AG09319 (cell line): ENCODE measurements at places on chromosomes 12 and 14.

GRCh38 chr12:110343736-110344555 lies 59.6 kb downstream of the ANAPC7 start:
- no peak for DNase-seq

- DNase-seq: no peak
Measured at GRCh38 chr12:109650808-109651207, 62.8 kb upstream of the FAM222A start.

GRCh38 chr14:54686219-54686870 lies 119.4 kb downstream of the SAMD4A start:
- DNase-seq: peak; percentile 74

- no peak for DNase-seq
Measured at GRCh38 chr14:23185063-23185462, 1.6 kb upstream of the SLC7A8 start.

DNA sequence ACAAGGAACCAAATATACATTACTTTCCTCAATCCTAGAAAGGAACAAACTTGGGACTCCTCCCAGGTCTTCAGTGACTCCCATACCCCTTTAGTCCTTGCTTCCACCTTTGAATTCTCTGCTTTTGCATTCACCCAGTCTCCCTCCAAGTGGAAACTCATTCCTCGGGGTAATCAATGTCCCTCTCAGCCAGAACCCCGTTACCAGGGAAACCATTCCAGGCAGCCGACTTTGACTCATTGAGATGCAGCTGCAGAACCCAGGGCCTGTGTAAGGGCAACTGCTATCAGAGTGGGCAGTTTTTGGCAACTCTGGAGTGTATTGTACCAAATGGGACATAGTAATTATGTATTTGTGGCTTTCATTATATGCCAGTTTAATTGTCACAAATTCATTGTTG lies 186.2 kb downstream of the NRXN3 start:
- no peak for DNase-seq

DNA sequence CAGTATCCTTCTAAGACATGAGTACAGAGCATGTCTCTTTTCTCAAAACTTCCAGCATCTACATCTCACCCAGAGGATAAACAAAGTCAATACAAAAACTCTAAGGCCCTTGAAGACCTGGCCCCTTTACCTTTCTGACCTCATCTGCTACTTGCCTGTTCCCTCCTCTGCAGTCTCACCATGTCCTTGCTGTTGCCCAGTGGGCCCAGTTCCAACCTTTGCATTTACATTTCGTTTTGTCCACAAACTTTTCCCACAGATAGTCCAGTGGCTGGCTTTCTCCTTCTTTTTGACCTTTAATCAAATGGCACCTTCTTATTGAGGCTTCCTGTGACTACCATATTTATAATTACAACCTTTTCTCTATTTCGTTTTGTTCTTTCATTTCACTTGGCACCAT lies 1.6 kb downstream of the IRAK4 start:
- DNase-seq: no peak

DNA sequence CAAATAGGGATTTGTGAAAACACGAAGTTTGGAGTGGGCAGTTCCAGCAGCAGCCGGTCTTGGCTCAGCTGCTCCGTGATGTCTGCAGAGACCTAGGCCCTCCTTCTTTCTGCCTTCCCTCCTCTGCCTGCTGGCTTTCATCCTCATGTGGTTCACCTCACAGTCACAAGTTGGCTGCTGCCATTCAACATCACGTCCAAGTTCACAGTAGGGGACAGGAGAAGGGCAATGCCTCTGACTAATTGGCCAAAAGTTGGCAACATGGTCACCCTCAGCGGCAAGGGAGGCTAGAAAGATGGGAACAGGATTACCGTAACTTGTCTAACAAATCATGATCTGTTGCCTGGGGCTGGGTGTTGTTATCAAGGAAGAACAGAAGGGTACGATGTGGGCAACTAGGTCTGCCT lies 7.8 kb upstream of the CACNA2D4 start:
- no peak for DNase-seq

DNA sequence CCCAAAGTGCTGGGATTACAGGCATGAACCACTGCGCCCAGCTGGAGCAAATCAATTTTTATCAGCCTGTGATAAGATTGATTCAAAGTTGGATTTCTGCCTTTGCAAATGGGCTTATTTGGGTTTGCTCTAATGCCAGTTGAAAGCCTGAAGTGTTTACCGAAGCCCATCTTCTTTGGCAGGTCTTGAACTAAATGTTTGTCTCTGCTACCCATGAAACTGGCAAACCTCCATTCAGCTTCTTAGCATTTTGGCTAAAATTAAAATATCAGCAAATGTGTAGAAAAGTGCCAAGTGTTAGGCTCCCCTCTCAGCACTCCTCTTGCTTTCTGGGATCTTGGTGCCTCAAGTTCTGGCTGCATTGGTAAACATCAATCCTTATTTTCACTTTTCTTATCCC lies 61.5 kb downstream of the MGAT4C start:
- no peak for DNase-seq
